ENCODE measurements at places on chromosomes 5 and 9. TPM values are rescaled to one million over a fixed set of nuclear protein-coding genes. Genes with fewer than 3 reads are reported as not detected.

Gene FOXI1
- 1.3 TPM for polyA plus RNA-seq

Gene ZFP2
- 0.95 TPM for polyA plus RNA-seq

Gene DTWD2
- 1.8 TPM for polyA plus RNA-seq

Gene SHISAL2B
- polyA plus RNA-seq, result not detected

Gene PCDHB12
- polyA plus RNA-seq, result 0.98 TPM

Gene BTNL8
- 0.42 TPM for polyA plus RNA-seq

Gene CNTNAP3B
- polyA plus RNA-seq, result 6.8 TPM

Gene ARHGEF37
- polyA plus RNA-seq, result 12.7 TPM

Gene HAPLN1
- 0.39 TPM for polyA plus RNA-seq

Gene LCN1
- polyA plus RNA-seq, result not detected

Gene FLT4
- 3.2 TPM for polyA plus RNA-seq

DNA sequence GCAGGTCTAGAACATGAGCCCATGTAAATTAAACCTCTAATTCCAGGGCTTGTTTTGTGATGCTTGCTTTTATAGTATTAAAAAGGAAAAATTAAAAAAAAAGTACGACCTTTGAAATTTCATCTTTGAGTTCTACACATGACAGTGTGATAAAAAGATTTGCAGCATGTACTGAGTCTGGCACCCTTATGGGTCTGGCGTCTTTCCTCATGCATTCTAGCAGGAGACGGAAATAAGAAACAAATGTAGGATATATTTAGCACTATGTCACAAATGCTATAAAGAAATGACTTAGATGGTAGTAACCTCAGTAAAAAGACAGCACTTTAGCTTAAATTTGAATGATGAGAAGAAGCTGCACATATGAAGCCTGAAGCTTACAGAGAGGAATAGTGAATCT lies 1474.3 kb upstream of the CDH6 start:
- DNase-seq, result peak; percentile 97

- DNase-seq, result no peak
Observed at GRCh38 chr9:14127656-14128055, 186.3 kb downstream of the NFIB start.

DNA sequence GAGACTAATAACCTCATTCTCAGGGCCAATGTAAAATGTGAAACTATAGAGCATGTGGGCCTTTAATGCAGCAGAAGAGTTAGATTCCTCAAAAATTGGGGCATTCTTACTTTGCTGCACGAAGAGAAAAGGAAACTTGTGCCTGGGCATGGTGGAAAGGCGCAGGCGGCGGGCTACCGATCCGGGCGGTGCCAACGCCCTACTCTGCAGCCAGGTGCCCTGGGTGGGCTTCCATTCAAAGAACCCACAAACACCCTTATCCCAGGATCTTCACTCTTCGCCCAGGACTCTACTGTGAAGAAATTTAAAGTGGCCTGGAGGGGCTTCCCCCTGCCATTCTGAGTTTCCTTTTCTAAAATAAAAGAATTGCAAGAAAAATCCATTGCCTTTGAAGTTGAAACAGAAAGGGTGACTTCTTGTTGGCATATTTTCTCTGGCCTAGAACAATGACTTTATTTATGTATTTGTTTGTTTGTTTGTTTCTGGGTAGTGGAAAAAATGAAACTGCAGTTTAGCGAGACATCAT lies 124.9 kb downstream of the TMEM161B start:
- DNase-seq, result no peak

DNA sequence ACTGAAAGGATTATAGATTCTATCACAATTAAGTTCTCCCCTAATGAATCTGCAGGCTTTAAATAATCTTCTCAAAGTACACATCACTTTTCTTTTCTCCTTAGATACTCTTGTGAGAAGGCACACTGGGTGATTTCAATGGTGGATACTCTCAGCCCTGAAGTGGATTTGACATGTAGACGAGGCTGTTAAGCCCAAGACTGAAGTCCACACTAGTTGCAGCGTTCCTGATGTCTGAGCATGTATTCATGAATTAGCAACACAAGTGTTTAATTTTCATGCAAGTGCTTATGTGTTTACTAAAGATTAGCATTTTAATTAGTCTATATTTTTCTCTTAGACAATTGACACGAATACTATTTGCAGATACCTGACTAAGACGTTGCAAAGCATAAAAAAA lies 218.9 kb downstream of the TMEM161B start:
- no peak for DNase-seq

DNA sequence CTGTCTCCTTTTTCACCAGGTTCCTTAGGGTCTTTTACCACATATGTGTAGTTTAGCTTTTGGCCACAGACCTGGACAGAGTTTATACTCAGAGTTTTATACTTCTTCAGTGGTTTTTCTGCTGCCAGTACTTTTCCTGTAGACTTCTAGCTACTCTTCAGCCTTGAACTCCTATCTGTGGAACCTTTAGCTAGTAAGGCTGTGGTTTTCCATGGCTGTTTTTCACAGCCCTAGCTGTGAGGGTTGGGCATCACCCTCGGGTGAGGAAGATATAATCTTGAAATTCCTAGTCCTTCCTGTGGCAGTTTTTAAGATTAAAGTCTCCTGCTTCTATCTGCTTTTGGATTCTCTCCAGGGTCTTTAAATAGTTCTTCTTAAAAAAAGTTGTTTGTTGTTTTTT lies 109.1 kb downstream of the FGF1 start:
- no peak for DNase-seq

DNA sequence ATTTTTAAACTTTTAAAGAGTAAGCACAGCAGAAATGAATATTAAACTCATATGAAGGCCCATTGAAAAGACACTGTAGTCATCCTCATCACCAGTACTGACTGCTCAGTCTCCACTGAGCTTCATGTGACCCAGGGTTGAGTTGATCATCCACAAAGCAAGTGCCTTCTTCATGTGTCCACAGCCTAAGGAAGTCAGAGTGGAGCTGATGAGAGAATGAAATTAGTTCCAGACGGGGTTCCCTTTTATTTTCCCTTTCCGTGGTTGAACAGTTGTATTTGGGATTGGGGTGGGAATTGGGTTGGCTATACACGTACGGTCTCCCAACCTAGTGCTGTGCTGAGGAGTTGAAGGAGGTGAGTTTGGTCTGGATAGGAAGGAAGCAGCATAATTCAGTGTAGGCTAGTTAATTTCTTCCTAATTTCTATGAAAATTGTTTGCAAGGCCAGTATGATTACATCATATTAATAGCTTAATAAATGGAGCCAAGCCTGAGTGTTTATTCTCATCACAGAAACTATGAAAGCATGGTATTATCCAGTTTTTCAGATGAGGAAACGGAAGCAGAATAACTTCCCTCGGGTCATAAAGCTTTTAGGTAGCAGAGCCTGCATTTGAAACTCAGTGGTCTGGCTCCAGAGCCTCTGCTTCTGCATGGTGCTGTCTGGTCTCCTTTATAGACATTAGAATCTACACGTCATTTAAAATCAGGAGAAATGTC lies 103.9 kb upstream of the DMRT1 start:
- no peak for DNase-seq

- DNase-seq, result no peak
Observed at GRCh38 chr9:87875831-87876545, 6.7 kb upstream of the SPATA31E1 start.

- no peak for DNase-seq
Observed at GRCh38 chr9:136792321-136793085, 1.4 kb downstream of the TMEM141 start.

DNA sequence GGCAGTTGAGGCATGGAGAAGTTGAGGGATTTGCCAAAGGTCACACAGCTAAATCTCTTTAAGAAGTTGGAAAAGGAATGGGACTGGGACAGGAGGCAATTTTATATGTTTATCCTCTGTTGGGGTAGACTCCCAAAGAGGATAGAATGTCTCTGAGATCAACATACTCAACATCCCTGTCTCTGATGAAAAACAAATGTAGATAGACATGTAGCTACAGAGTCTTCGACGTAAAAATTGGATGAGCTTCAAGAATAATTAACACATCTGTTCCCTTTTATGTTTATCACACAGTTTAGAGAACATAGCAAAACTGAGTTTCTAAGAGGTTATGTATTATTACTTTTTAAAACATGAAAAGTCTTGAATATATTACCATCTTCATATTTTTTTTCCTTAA lies 204.6 kb upstream of the CD180 start:
- no peak for DNase-seq

DNA sequence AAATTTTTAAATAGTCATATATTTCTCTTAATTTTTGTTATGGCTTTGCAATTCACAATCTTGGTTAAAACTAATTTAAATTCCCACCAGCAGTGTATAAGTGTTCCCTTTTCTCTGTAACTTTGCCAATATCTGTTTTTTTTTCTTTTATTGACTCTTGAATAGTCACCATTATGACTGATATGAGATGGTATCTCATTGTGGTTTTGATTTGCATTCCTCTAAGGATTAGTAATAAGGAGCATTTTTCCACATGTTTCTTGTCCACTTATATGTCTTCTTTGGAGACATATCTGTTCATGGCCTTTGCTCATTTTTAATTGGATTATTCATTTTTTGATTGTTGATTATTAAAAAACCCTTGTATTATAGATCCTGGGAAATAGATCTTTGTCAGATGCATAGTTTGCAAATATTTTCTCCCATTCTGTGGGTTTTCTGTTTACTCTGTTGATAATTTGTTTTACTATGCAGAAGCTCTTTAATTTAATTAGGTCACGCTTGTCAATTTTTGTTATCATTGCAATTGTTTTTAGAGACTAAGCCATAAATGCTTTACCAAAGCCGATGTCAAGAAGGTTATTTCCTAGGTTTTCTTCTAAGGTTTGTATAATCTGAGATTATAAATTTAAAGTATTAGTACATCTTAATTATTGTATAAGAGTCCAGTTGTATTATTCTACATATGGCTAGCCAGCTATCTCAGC lies 610.9 kb downstream of the CHSY3 start:
- no peak for DNase-seq

GRCh38 chr5:125652761-125653160 lies 770.4 kb upstream of the GRAMD2B start:
- DNase-seq, result no peak

DNA sequence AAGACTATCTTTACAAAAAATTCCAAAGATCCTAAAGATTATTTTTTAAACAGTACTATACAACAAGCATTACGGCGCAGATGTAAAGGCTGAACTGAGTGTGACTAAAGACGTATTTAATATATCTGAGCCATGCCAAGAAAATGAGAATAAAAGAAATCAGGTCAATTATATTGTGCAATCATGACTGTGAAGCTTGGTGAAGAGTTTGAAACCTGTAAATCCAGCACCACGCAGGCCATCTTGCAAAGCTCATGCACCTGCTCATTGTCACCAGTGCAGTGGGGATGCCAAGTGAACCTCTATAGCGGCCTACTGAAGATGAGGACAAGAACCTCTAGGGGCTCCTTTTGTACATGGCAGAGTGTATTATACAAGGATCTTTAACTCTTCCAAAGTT lies 89.0 kb downstream of the ANKH start:
- no peak for DNase-seq

GRCh38 chr5:44387921-44388320 lies 1.3 kb downstream of the FGF10 start:
- DNase-seq, result no peak

GRCh38 chr5:178115814-178116142 lies 2.4 kb downstream of the N4BP3 start:
- DNase-seq, result no peak

DNA sequence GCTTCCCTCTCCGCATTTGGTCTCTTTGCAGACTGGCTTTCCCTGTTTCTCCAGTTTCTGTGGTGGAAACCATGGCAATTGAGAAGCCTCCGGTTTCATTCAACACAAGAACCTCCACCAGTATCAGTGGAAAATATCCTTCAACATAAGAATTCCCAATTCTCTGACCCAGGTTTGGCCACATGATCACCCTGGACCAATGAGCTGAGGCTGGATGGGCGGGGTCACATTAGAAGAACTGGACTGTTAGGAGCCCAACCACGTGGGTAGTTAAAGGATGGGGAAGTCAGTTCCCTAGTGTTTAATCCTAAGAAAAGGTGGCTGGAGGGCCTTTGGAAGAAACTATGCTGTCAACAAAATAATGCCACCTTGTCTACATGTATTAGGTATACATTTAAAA lies 336.3 kb downstream of the DMRT2 start:
- no peak for DNase-seq

- no peak for DNase-seq
Observed at GRCh38 chr5:83011985-83012384, 65.2 kb downstream of the TMEM167A start.

DNA sequence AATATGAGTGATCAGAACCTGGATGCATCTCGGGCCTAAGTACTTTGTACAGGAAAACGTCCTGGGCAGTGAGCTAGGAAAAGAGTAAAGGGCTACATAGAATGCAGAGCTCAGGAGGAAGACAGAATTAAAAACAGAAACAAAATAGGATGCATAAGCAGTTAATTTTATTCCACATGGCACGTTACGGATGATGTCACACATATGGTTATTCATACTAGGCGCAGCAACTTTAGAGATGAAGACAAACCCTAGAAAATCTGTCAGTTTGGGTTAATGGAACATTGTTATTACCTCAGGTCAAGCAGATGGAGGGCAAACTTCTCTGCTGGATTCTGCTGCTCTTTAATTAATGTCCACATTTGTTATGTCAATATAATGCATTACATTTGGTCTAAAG lies 445.4 kb downstream of the ANXA1 start:
- DNase-seq, result peak; percentile 18

GRCh38 chr9:137086531-137087408 lies at the start of gene MAN1B1:
Gene MAN1B1, plus strand, starts transcription at chr9:137086985. Its CDS starts 15 bp downstream, at chr9:137087000.
- DNase-seq, result peak; percentile 99

GRCh38 chr5:139459451-139459934 lies 3.0 kb downstream of the ECSCR start:
- DNase-seq, result no peak

GRCh38 chr9:126914458-126915280 lies at the start of gene RALGPS1:
Gene RALGPS1, plus strand, starts transcription at chr9:126914782. Its CDS starts 47,508 bp downstream, at chr9:126962290.
- DNase-seq, result peak; percentile 98

GRCh38 chr9:87427851-87428506 lies 69.7 kb upstream of the DAPK1 start:
- no peak for DNase-seq

- peak; percentile 82 for DNase-seq
Observed at GRCh38 chr9:34457266-34458012, 931 bp downstream of the FAM219A start.

DNA sequence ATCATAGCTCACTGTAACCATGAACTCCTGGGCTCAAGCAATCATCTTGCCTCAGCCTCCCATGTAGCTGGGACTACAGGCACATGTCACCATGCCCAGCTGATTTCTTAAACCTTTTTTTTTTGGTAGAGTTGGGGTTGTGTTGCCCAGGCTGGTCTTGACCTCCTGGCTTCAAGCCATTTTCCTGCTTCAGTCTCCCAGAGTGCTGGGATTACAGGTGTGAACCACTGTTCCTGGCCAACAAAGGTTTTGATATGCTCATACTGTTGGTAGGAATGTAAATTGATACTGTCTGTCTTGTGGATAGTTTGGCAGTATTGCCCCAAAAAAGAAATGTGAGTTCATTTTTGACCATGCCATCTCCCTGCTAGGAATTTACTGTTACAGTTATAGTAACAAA lies 77.4 kb upstream of the TMEM171 start:
- DNase-seq, result no peak

Measured in brain (organoid and tissue), 16 donors.